ENCODE measurements at places on chromosomes 3 and 15.

DNA sequence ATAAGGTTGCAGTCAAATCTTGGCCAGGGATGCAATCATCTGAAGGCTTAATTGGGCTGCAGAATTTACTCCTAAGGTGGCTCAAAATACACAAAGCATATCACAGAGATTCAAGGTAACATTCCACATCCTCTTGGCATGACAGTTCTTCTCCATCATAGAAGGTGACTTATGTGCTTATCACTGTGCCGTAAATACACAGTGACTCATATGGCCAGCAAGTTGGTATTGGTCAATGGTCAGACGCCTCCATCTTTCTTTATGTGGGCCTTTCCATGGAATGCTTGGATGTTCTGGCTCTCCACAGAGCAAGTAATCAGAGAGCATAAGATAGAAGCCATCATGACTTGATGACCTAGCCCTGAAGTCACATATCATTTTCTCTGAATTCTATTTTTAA is 168.8 kb upstream of the ST8SIA2 start:
- no peak for DNase-seq

DNA sequence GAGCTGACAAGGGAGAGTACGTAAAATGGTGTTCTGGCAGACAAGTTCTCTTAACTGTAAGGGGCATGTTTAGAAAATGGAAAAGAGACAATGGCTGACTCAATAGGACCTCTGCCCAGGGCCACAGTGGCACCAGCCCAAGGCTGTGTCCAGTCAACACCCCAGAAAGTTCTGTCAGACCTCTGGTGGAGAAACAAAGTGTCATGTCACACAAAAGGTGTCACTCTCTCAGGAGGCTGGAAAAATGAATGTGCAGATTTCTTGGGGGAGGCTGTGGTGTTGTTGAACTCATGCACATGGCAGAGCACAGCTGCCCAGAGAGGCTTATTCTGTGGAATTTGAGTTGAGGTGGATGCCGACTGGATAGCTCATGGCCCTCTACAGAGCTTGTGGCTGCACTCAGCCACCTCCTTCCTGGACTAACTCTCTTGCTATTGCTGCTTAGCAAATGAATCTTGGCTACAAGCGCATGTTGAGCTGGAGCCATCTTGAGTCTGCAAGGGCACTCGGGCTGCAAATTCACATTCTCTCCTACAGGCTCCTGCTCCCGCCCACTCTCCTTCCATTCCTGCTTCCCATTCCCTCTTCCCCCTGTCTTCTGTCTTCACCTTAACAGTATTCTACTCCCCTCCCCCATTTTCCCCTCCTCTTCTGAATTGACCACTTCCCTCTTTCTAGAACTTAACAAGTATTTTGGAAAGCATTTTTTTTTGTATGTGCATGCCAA is 55.8 kb upstream of the SLC7A14 start:
- DNase-seq, result no peak

DNA sequence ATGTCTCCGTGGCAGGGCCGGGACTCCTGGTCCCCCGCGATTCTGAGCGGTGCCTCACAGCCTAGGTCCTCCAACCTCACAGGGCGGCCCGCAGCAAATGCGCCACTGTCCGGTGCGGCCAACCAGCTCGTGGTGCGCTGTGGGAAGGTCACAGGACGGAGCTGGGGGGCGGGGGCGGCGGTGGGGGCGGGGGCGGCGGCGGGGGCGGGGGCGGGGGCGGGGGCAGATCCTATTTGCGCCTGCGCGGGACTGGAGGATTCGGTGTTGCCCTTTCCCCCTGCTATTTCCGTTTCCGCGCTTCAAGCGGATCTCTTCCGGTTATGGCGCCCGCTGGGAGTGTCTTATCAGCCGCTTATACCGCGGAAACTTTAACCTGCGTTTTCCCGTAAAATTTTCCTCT is 106.7 kb upstream of the SNRPN start:
- DNase-seq, result no peak

DNA sequence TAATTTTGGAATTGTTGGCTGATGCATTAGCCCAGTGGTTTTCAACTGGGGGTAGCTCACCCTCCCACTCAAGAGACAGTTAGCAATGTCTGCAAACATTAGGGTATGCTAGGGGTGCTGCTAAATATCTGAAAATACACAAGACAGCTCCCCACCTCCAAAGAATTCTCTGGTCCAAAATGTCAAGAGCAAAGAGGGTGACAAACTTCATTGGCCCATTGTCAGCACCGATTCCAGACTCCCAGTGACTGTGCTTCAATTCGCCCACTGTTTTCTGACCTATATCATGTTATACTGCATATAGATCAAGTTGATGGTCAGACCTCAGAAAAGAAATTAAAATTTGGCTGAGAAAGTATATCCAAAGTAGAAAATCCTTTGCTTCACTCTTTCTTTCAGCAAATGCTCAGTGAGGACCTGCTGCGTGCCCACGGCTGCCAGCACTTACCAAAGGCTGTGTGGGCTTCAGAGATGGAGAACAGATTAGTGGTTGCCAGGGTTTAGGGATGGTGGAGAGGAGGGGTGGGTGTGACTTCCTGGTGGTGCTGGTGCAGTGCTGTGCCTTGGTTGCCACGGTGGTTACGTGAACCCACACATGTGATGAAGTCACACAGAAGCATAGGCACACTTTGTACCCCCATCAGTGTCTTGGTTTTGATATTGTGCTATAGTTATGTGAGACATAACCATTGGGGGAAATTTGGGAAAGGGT is 204.0 kb downstream of the PLCL2 start:
- DNase-seq, result no peak

- no peak for DNase-seq
Observed at GRCh38 chr3:42027571-42027970, 63.6 kb upstream of the TRAK1 start.

GRCh38 chr15:101489237-101489598 is 289 bp downstream of the PCSK6 start:
- no peak for DNase-seq

DNA sequence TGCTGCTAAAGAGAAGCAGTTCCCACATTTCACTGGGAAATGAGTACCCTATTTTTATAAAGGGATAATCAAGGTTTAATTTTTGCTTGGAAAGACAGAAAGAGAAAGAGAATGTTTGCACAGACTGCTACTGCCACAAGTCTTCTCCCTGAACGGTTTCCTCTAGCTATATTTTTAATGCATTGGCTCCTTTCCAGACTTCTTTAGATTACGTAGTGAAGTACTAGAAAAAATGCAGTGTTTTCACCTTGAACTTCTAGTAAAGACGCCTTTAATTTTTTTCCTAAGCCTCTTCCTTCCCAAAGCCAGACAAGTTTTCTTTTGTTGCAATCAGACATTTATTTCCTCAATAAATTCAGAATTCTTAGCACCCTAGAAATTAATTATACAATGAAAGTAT is 248.3 kb upstream of the CCDC54 start:
- DNase-seq, result no peak

- no peak for DNase-seq
Observed at GRCh38 chr3:115111632-115112031, 35.5 kb downstream of the ZBTB20 start.

DNA sequence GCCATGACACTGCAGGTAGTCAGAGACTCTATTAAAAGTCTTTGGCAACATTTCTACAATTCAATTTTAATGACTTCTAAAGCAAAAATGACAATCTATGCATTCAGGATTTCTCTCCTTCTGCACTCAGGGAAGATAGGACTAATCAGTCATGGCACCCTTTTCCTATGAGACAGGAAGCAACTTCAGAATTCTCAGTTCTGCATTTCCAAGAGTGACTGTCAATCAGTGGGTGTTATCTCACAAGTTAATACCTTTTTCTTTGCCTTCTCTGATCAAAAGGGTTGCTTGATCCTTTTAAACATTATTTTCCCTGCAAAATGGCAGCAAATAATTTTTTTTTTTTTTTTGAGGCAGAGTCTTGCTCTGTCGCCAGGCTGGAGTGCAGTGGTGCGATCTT is 7.8 kb upstream of the ICE2 start:
- DNase-seq, result no peak

GRCh38 chr15:31440754-31441311 is 114.2 kb downstream of the KLF13 start:
- DNase-seq, result no peak

DNA sequence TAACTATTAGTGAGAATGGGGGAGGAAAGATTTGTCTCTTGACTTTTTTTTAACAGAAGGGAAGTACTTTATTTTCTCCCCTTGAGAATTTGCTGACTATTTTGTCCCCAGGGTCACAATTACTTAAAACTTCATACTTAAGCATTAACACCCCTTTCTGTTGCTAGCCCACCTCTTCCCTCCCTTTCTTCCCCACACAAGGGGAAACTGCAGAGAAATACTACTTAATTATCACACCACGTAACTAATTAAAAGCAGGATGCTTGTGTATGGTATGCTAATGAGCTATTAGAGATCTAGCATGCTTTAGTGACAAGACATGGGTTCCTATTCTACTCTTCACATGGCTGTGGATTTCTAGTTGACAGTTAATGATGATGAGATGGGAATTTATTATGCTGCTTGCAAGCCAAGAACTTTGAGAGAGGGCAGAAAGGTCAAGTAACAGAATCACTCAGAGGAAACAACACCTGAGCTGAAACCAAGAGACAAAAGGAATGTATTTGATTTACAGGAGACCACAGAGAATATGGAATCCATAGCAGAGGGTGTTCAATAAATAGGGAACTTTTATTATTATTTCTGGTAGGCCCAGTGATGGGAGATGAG is 179.2 kb downstream of the LSAMP start:
- DNase-seq, result no peak

- no peak for DNase-seq
Observed at GRCh38 chr15:41017066-41017735, 63.9 kb downstream of the CHAC1 start.

DNA sequence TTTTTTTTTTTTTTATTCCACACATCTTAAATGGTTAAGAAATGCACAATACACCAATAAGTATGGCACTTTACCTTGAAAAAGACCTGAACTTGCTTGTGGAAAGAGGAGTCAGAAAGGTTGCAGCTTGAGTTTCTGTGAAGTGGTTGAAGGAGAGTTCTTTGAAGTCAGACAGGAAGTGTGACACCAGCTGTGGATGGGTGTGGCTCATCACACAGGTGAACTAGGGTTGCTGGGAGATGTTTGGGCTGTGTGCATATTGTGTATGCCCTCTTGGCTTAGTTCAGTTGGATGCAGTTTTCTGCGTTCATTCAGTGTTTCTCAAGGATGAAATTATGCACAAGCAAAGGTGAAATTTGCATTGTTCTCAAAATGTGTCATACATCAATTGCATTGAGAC is 6.3 kb downstream of the AEN start:
- DNase-seq, result no peak

GRCh38 chr3:27186013-27186412 is 183.2 kb downstream of the NEK10 start:
- no peak for DNase-seq

- no peak for DNase-seq
Observed at GRCh38 chr3:155197786-155198185, 95.7 kb downstream of the STRIT1 start.

GRCh38 chr3:137807998-137808397 is 43.9 kb downstream of the SOX14 start:
- no peak for DNase-seq

GRCh38 chr3:77394046-77394445 is 354.1 kb downstream of the ROBO2 start:
- DNase-seq, result no peak

- no peak for DNase-seq
Observed at GRCh38 chr3:75061806-75062205, 447.3 kb upstream of the CNTN3 start.

DNA sequence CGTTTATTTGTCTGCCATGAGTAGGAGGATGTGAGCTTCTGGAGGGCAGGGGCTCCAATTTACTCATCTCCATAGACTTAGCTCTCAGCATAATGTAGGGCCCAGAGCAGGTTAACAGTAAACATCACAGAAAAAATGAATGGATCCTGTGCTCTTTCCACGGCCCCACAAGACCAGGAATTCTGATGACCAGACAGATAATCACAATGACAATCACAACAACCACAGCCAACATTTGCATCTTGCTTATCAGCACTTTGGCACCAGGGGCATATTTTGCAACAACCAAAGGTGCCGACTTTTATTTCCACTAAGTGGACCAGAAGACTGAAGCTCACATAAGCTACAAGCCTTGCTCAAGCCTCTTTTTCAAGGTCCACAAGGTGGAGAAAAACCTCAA is 68.9 kb upstream of the ANKRD34C start:
- DNase-seq, result no peak

Data from glomerular endothelial cell (primary cell).